Activated CD4-positive, alpha-beta T cell treated with anti-CD3 and anti-CD28 coated beads, Interleukin-2, Interleukin-6, amounts not matched to agents 100 ng/mL and 50 ng/mL, durations not matched to agents 16 hours and 8 hours (primary cell): ENCODE measurements at places on chromosomes 12 and 14.

GRCh38 chr12:117039891-117040309 lies 59.3 kb downstream of the TESC start:
- DNase-seq = no peak

DNA sequence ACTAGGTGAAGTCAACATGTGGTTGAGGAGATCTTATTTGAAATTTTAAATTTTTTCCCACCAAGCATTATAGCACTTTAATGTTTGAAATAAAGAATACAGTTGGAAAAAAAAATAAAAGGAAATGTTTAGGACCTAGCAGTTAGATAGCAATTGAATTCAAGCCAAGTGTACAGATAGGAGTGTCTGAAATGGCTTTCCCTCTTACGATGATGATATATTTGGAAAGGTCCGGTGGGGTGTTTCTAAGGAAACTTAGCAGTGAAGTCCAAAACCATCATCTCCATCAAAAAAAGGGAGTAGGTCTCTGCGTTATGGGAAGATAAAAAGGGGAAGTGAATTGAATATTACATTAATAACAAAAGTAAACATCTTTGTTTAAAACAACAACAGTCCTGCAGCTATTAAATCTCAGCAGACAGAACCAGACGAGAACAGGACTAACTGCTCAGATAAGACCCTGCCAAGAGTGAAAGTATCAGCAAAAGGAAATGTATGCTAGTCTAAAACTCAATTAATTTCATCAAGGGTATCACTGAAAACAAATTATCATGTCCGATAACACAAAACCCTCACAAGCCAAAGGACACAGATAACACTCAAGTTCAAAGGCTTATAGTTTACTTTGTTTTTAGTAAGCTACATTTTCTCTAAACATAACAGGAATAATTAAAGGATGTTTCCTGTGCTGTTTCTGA lies 242.0 kb downstream of the BMP4 start:
- no peak for DNase-seq

GRCh38 chr14:49306152-49306751 lies 279.9 kb downstream of the RPS29 start:
- peak; percentile 38 for DNase-seq

- no peak for DNase-seq
Observed at GRCh38 chr12:112305951-112306350, 76.3 kb downstream of the HECTD4 start.
